Activated T-helper 17 cell treated with anti-CD3 and anti-CD28 coated beads, Interleukin-2, amount 50 U/mL, for 72 hours (primary cell): ENCODE measurements at places on chromosomes 5 and 9. TPM values are rescaled to one million over a fixed set of nuclear protein-coding genes. Genes with fewer than 3 reads are reported as not detected.

The PCDHB16 gene
- not detected for total RNA-seq

The KLHL3 gene
- total RNA-seq = 5.3 TPM

The KLF4 gene
- total RNA-seq = 0.19 TPM

The SLC2A8 gene
- 3.0 TPM for total RNA-seq
